Posterior vena cava (tissue), 2 donors: ENCODE measurements at places on chromosomes 7 and 10. TPM values are rescaled to one million over a fixed set of nuclear protein-coding genes. Genes with fewer than 3 reads are reported as not detected.
A peak's percentile ranks its signal among the peaks of the same experiment; 100 is the strongest.

Gene DEPP1
- total RNA-seq, result 105 TPM

DNA sequence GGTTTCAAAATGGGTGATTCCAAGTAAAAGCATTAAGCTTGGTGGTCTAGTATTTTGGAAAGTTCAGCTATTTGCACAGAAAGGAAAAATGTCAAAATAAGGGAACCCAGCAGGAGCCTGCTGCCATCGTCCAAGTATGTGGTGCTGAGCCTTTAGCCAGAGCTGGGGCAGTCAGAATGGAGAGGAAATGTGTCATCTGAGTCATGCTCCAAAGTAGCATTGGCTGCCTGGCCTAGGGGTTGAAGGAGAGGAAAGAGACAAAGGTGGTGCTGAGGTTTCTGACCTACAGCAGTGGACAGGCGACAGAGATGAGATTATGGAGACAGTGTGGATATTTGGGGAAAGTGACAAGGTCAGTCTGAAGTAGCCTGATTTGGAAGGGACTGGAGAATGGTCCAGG lies 103.9 kb downstream of the PLCE1 start:
- no peak for DNase-seq

GRCh38 chr7:151225948-151226510 lies 976 bp downstream of the ABCF2 start:
- DNase-seq, result peak; percentile 61

DNA sequence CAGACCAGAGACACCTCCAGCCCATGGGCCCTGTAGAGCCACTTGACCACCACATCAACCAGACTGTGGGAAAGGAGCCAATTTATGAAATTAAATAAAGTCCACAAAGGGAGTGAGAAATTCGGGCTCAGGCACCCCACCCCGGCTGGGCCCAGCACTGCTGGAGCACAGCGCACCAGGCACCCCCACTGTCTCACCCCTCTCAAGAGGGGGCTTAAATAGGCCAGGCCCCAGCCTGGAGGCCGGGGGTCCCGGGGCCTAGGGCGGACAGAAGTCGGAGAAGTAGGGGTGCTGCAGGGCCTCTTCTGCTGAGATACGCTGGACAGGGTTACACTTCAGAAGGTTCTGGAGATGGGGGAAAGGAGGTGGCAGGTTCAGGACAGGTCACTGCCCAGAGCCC lies 3.9 kb downstream of the CDK5 start:
- DNase-seq, result no peak

DNA sequence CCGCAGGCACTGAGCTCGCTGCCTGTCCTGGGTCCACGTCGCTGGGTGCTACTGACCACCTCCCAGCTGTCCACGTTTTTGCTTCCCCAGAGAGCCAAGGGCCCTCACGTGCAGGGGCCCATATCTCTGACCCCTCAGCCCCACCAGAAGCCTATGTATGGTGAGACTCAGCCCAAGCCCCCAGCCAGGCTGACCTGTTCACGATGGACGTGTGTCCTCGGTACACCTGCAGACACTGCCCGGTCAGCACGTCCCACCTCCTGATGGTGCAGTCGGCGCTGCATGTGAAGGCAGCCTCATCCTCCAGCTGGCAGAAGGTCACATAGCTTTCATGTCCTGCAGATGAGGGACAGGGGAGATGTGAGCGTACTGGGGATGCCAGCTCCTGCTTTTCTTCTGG lies 9.9 kb downstream of the WDR86 start:
- DNase-seq, result no peak
